ENCODE measurements at places on chromosomes 11 and 22.

DNA sequence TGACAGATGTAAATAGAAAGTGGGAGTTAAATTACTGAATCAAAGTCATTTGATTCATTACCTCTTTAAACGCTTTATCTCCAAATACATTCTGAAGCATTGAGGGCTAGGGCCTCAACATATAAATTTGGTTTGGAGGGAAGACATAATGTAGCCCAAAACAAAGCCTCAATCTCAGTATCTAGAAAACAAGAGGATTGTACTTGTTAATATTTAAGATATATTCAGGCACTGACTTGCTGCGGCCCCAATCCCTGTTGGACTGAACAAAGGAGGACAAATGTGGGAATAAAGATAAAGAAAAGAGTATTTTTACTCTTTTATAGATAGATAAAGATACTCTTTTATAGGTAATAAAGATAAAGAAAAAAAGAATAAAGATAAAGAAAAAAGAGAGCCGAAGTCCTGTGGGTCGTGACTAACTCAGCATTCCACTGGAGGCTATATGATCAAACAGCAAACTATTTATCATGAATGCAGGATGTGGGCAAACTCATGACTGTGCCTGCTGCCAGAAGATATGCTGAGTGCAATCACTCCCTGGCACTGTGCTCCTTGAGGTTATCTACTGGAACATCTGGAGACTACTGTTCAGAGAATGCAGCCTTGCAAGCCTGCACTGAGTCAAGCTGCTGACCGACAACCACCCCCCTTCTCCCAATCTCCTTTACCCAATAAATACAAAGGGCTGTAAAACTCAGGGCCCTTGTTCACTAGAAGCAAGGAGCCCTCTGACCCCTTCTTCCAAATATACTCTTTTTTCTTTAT, 6.9 kb downstream of the OR10V1 start:
- ATAC-seq, result no peak
- H3K27me3 ChIP-seq, result peaks cover 9% of the 10 kb centered on the region
- no peaks in the 10 kb centered on the region for H3K36me3 ChIP-seq
- no peaks in the 10 kb centered on the region for H3K4me1 ChIP-seq
- no peak overlapping the region for H3K27ac ChIP-seq

DNA sequence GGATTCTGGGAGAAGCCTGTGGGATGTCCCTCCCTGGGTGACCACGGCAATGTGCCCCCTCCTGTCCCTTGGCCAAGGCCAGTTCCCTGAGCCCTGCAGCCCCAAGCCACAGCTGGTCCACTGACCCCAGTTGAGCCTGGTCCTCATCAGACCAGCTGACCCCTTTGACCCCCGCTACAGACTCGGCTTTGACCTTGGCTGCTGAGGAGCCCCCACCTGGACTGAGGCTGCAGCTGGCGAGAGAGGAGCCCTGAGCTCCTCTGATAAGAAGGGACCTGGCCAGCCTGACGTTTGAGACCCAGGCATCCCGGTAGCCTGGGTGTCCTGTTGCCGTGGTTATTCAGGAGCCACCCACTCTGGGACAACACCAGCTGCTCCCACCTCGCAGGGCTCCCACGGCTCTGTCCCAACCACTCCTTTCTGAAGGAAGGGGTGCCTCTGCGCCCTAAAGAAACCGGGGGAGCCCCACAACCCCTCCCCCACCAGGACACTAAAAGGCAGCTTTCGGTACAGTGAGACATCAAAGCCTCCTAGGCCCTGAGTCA, 3.0 kb downstream of the ASCL2 start:
- H3K27me3 ChIP-seq, result peaks cover 70% of the 10 kb centered on the region
- peaks cover 14% of the 10 kb centered on the region for H3K4me1 ChIP-seq
- H3K27ac ChIP-seq, result no peak overlapping the region
- no peak for ATAC-seq
- no peaks in the 10 kb centered on the region for H3K36me3 ChIP-seq

DNA sequence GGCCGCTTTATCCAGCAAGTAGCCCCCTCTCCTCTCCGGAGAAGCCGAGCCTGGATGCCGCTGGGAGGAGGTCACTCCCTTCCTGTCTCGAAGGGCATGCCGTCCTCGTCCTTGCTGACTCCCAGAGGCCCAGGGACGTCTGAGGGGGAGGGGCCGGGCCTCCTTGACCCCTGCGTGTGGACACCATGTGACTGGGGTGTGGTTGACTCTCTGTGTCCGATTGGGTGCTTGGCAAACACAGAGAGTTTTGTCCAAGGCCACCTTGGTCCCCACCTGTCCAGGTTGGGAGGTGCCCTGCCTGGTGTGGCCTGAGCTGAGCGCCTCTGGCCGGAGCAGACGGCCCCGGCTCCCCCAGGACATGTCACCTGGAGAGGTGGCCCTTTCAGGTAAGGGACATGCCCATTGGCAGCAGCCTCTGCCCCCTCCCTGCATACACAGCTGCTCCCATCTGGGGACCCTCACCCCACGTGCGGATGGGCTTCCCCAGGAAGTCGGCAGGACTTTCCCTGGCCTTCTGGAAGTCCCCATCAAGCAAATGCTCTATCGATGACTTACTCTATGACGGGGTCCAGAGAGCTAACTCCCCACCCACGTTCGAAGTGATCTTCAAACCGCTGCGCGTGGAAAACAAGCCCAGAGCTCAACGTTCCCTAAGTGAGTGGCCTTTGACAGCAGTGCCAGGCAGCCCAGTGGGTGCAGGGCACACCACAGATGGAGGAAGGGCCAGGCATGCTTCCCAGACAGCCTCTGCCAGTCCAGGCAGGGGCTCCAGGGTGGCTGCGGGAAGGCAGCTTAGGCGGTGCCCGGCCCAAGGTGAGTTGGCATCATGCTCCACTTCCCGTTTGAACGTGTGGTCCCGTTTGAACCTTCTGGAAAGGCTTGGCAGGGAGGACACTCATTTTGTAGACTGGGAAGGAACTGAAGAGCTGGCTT, at the start of gene SMIM38:
Gene SMIM38 (plus strand): TSS at position 634 of the 933 bp plus-strand sequence. CDS start 1,912 bp downstream, outside the sequence.
- no peak for ATAC-seq
- peaks cover 11% of the 10 kb centered on the region for H3K36me3 ChIP-seq
- no peak within 1 kb of the TSS for H3K4me3 ChIP-seq
- H3K27me3 ChIP-seq, result no peaks in the 10 kb centered on the region
- peaks cover 40% of the 10 kb centered on the region for H3K4me1 ChIP-seq

- H3K4me3 ChIP-seq, result no peak overlapping the region
- peak overlapping the region; percentile 20 for H3K27ac ChIP-seq
- H3K27me3 ChIP-seq, result no peaks in the 10 kb centered on the region
- ATAC-seq, result no peak
These were observed 25.4 kb downstream of the MAML2 start for GRCh38 chr11:96317571-96317970.

- H3K36me3 ChIP-seq, result no peaks in the 10 kb centered on the region
- no peak for ATAC-seq
- H3K4me3 ChIP-seq, result no peak overlapping the region
- no peaks in the 10 kb centered on the region for H3K27me3 ChIP-seq
- no peak overlapping the region for H3K27ac ChIP-seq
These were observed 2.7 kb downstream of the SERGEF start for GRCh38 chr11:18010121-18010670.

GRCh38 chr11:131796541-131796940, 426.1 kb downstream of the NTM start:
- no peak for ATAC-seq
- no peaks in the 10 kb centered on the region for H3K4me1 ChIP-seq
- H3K4me3 ChIP-seq, result no peak overlapping the region
- no peak overlapping the region for H3K27ac ChIP-seq

DNA sequence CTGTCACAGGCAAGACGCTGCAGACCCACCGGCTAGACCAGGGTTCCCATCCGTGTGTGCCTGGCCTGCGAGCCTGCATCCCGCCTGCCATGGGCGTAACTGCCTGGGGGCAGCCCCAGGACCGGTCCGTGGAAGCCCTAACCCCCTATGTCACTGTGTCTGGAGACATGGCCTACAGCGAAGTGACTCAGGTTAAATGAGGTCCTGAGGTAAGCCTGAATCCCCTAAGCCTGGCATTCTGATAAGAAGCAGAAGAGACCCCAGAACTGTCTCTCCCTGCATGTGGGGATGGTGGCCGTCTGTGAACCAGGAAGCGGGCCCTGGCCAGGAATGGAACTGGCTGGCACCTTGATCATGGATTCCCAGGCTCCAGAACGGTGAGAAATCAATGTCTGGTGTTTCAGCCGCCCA, 570.1 kb downstream of the BRD1 start:
- no peak for ATAC-seq
- H3K27me3 ChIP-seq, result peaks cover 61% of the 10 kb centered on the region
- no peak overlapping the region for H3K27ac ChIP-seq
- no peaks in the 10 kb centered on the region for H3K36me3 ChIP-seq

GRCh38 chr11:127000291-127000968, at the start of gene KIRREL3:
KIRREL3 (minus strand) TSS chr11:127000770.
- ATAC-seq, result no peak
- H3K27me3 ChIP-seq, result peaks cover 100% of the 10 kb centered on the region

GRCh38 chr22:50326956-50327710, at the start of gene DENND6B:
DENND6B (minus strand) TSS chr22:50327012; CDS start chr22:50326988, 24 bp downstream.
- peak within 1 kb of the TSS; percentile 96 for H3K27ac ChIP-seq
- ATAC-seq, result peak; percentile 98
- H3K4me1 ChIP-seq, result no peaks in the 10 kb centered on the region
- no peaks in the 10 kb centered on the region for H3K36me3 ChIP-seq

GRCh38 chr11:45754741-45755140, 50.2 kb upstream of the SLC35C1 start:
- peaks cover 61% of the 10 kb centered on the region for H3K27me3 ChIP-seq
- H3K4me1 ChIP-seq, result no peaks in the 10 kb centered on the region
- no peaks in the 10 kb centered on the region for H3K36me3 ChIP-seq
- ATAC-seq, result no peak
- no peak overlapping the region for H3K4me3 ChIP-seq

DNA sequence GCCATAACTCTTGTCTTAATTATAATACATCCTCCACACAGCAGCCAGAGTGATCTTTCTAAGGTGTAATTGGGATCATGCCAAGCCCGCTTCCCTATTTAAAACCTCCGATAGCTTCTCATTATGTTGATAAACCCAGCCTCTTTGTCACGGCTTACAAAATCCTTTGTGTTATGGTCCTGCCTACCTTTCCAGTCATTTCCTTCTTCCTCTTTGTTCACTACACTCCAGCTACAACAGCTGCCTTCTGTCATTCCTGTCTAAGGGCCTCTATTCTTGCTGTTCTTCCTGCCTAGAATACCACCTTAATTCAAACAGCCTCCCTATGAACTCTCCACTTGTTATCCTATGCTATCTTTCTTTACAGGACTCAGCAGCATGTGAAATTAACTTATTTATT, 70.6 kb upstream of the CAPRIN1 start:
- no peak for ATAC-seq
- H3K4me3 ChIP-seq, result no peak overlapping the region
- no peaks in the 10 kb centered on the region for H3K36me3 ChIP-seq

DNA sequence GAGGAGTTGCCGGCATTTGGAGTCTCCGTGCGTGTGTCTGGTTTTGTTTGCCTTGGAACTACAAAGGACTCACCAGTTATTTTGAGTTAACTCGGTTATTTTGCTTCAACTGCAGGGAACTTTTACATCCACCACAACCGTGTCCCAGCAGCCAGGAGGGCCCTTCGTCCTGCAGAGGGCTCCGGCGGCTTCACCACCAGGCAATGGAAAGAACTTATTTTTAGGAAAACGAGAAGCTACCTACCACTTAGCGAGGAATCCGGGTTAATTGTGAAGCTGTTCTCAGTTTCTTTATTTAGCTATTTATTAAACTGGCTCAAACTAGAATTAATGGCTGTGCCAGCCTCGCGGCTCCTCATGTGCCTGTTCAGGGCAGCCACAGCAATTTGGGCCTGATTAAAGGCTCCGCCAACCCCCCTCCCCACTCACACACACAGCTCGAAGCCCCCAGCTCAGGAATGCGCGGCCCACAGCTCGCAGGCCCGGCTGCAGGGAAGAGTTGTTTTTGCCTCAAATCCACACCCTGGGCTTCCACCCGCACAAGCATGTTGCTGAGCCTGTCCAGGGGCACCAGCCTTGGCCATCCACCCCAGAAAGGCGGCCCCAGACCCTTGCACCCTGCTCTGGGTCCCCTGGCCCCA, 55.9 kb upstream of the FGF3 start:
- H3K4me1 ChIP-seq, result no peaks in the 10 kb centered on the region
- no peak overlapping the region for H3K27ac ChIP-seq
- peaks cover 19% of the 10 kb centered on the region for H3K27me3 ChIP-seq
- H3K4me3 ChIP-seq, result no peak overlapping the region

GRCh38 chr22:28873183-28873963, 10.0 kb upstream of the ZNRF3 start:
- no peak for ATAC-seq
- H3K27ac ChIP-seq, result no peak overlapping the region
- no peak overlapping the region for H3K4me3 ChIP-seq
- no peaks in the 10 kb centered on the region for H3K27me3 ChIP-seq
- H3K36me3 ChIP-seq, result no peaks in the 10 kb centered on the region

- H3K27ac ChIP-seq, result no peak overlapping the region
- H3K4me3 ChIP-seq, result no peak overlapping the region
- no peak for ATAC-seq
- H3K27me3 ChIP-seq, result no peaks in the 10 kb centered on the region
- H3K36me3 ChIP-seq, result no peaks in the 10 kb centered on the region
These were observed 48.8 kb downstream of the ABTB2 start for GRCh38 chr11:34308913-34309585.

GRCh38 chr11:102368472-102368871, 21.5 kb downstream of the BIRC2 start:
- H3K27me3 ChIP-seq, result no peaks in the 10 kb centered on the region
- H3K4me3 ChIP-seq, result no peak overlapping the region
- peaks cover 10% of the 10 kb centered on the region for H3K4me1 ChIP-seq
- H3K27ac ChIP-seq, result no peak overlapping the region

DNA sequence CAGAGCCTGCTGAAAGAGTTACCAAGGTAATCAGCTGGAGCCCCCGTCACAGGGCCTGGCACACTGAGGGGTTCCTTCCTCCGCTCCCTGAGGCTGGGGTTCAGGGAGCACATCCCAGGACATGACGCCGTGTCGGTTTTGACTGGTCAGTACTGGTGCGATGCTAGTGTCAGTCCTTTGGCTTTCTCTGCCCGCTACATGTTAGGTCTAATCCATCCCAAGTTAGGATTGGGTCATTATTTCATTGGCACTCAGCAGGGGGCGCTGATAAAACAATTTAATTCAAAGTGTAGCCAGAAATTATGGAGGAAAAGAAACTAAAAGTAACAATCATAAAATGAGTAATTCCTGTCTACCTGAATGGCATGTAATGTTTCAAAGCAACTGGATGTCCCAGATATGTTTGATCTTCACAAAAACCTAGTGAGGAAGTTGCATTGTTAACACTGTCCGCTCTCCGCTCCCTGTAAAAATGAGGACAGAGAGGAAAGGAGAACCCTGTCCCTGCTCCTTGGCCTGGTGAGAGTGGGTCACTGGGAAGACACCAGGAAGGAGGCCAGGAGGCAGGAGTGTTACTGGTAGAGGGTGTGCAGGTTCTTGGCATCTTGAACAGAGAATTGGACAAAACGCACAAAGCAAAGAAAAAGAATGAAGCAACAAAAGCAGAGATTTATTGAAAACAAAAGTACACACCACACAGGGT, 27.1 kb downstream of the TSKU start:
- H3K36me3 ChIP-seq, result no peaks in the 10 kb centered on the region
- H3K27me3 ChIP-seq, result no peaks in the 10 kb centered on the region
- H3K4me3 ChIP-seq, result no peak overlapping the region
- H3K4me1 ChIP-seq, result no peaks in the 10 kb centered on the region

Data from gastroesophageal sphincter (tissue), 4 donors.